ENCODE measurements at places on chromosomes 7 and 10.

DNA sequence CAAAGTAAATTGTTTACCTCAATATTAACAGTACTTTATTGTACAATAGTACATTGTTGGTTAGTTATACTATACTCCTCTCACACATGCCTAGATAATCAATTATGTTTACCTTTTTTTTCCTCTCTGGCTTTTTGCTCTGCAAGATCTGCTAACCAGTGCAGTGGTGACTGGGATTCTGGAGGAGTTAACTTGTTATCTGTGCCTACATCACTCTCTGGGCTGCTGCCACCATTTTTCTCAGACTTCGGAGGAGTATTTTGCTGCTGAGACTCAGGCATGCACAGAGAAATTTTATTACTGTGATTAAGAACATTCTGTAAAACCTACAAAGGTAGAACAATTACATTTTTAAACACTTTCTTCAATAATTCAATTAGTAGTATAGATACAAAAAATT is 59.7 kb downstream of the NRBF2 start:
- no peak for DNase-seq

- no peak for DNase-seq
Observed at GRCh38 chr10:117107238-117107637, 30.8 kb downstream of the VAX1 start.

GRCh38 chr10:114328874-114329273 is 75.4 kb downstream of the AFAP1L2 start:
- no peak for DNase-seq

DNA sequence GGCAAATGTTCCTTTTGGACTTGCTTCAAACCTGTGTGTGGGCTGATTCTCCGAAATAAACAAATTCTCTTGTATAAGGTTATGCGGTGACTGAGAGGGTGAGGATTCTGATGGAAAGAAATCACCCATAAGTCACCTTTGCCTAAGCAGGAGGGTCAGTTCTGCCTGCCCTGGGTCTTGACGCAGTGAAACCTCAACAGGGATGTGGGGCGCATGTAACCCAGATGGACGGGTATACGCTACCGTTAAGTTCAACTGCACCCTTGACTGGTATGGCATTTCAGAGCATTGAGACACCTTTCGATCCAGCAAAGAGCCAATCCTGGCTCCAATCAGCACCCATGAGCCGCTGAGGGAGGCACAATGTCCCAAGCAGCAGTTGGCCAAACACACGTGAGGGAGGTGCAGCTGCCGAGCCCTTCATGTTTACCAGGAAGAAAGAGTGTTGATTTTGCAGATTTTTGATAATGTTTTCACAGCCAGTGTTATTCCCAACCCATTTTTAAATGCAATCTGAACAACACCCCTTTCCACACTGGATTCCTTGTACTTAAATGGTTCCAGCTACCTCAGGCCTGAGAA is 48.1 kb downstream of the SORBS1 start:
- DNase-seq, result no peak

DNA sequence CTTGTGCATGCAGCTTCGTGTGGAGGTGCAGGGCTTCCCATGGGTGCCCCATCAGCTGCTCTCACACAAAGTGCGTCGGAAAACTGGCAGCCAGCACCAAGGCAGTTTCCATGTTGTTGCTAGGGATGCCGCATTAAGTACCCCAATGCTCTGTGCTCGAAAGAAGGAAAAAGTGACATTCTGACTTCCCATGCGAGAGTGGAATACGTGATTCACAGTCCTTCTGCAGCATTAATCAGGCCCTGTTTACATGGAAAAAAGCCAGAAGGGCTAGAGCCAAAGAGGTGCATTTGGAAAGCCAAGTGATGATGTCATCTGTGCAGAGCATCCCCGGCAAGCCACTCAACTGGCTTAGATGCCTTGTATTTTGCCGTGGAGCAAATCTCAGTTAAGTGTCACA is 258.3 kb downstream of the GATA3 start:
- no peak for DNase-seq

- DNase-seq, result no peak
Observed at GRCh38 chr7:132455378-132455777, 120.9 kb downstream of the PLXNA4 start.

DNA sequence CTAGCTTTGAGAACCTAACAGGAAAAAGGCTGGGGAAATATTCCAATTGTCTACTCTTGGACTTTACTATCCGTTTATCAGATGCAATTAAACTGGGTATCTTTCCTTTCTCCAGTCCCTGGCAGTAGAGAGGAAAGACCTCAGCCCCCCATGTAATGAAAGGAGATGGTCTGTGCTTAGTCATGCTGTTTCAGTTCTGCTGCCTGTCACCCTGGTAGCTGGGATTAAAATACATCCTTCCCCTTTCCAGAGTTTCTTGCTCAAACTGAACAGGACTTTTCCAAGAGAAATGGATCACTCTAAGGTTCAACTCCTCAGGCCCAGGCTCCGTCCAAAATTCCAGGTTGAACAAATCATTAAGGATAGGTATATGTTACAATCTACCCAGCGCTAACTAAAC is 202.9 kb downstream of the PTEN start:
- no peak for DNase-seq
